ENCODE measurements at places on chromosomes 13 and 19. TPM values are rescaled to one million over a fixed set of nuclear protein-coding genes. Genes with fewer than 3 reads are reported as not detected.

SLC15A1 gene
- not detected for total RNA-seq

GALP gene
- not detected for total RNA-seq

COL4A1 gene
- total RNA-seq: not detected

ZNF730 gene
- total RNA-seq: 0.45 TPM

ATP1A3 gene
- 5.6 TPM for total RNA-seq

EHD2 gene
- total RNA-seq: not detected

PNMA8C gene
- total RNA-seq: not detected

TNNI3 gene
- not detected for total RNA-seq

DMPK gene
- total RNA-seq: 26.7 TPM

APC2 gene
- total RNA-seq: 0.12 TPM

DCT gene
- total RNA-seq: not detected

SWSAP1 gene
- total RNA-seq: 3.9 TPM

CCDC8 gene
- total RNA-seq: not detected

ERICH4 gene
- not detected for total RNA-seq

TMPRSS9 gene
- not detected for total RNA-seq

IER2 gene
- 148 TPM for total RNA-seq

TNFSF9 gene
- 18.5 TPM for total RNA-seq

NCAN gene
- total RNA-seq: 0.05 TPM

CLEC4G gene
- not detected for total RNA-seq

FUT6 gene
- total RNA-seq: not detected

ZNF576 gene
- total RNA-seq: 18.6 TPM

FXYD3 gene
- not detected for total RNA-seq

DACT3 gene
- 1.2 TPM for total RNA-seq

ZNF829 gene
- 4.9 TPM for total RNA-seq

MADCAM1 gene
- 0.44 TPM for total RNA-seq

LONP1 gene
- total RNA-seq: 141 TPM

CGB5 gene
- not detected for total RNA-seq

ZNF534 gene
- not detected for total RNA-seq

FFAR3 gene
- total RNA-seq: not detected

SPRYD7 gene
- 3.3 TPM for total RNA-seq

LCP1 gene
- 1,101 TPM for total RNA-seq

LIM2 gene
- total RNA-seq: not detected

ZNF582 gene
- 1.9 TPM for total RNA-seq

ZNF274 gene
- total RNA-seq: 30.1 TPM

ZNF470 gene
- 4.0 TPM for total RNA-seq

CD37 gene
- total RNA-seq: 126 TPM

ZNF729 gene
- total RNA-seq: not detected

TBXA2R gene
- 0.26 TPM for total RNA-seq

PRR36 gene
- total RNA-seq: not detected

ZNF805 gene
- 9.4 TPM for total RNA-seq

ZNF550 gene
- total RNA-seq: 14.2 TPM

C5AR2 gene
- total RNA-seq: 0.29 TPM

Data from activated CD8-positive, alpha-beta memory T cell treated with anti-CD3 and anti-CD28 coated beads, Interleukin-2, amount 10 ng/mL, durations not matched to agents 7 days and 5 days (primary cell).